NCI-H510A treated with DMSO at 0.1 percent for 48 hours (cell line): ENCODE measurements at places on chromosomes 1 and 21.

GRCh38 chr21:42191696-42192595 lies 27.0 kb upstream of the ABCG1 start:
- DNase-seq, result no peak

GRCh38 chr1:42529724-42530181 lies 66.7 kb downstream of the CCDC30 start:
- DNase-seq, result no peak

DNA sequence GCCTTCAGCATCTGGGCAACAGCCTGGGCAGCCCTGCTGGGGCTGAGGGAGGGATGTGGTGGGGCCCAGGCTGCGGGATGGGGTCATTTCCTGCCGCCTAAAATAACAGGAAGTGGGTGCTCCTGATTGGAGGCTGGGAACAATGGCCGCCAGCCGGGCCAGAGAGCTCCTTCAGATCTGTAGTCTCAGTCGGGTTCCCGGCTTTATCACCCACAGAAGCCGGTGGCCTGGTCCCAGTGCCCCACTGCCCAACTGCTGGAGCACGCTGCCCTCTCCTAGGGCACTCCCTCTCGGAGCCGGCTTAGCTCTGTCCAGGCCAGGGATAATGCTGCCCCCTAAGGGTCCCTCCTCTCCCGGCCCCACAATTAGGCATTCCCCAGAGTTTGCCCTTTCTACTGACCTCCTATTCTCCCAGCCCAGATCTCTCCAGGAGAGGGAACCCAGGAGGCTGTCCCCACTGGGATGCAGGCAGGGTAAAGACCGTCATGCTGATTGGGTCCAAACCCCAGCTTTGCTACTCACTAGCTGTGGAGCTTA lies 5.1 kb downstream of the MAP7D1 start:
- peak; percentile 41 for DNase-seq

GRCh38 chr1:28313702-28314546 lies 14.9 kb upstream of the MED18 start:
- no peak for DNase-seq

- DNase-seq, result no peak
Measured at GRCh38 chr1:60670302-60670701, 412.1 kb upstream of the NFIA start.

DNA sequence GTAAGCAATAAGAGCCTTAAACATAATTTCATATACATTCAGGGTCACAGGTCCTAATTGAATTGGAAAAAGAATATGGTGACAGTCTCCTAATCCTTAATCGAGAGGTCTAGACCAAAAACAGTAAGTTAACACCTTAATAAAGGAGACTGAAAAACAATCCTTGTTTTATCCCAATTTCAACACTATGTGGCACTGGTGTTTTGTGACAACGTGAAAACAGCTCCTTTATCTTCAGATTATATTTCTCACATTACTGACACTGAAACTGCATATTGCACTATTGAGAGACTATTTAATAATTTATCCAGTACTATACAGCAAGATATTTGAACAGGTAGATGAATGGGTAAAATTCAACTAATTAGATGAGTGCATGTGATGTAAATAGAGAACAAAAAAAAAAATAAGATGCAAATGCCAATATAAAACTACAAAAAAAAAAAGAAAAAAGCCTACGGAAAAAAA lies 34.1 kb downstream of the TP53BP2 start:
- DNase-seq, result peak; percentile 11

DNA sequence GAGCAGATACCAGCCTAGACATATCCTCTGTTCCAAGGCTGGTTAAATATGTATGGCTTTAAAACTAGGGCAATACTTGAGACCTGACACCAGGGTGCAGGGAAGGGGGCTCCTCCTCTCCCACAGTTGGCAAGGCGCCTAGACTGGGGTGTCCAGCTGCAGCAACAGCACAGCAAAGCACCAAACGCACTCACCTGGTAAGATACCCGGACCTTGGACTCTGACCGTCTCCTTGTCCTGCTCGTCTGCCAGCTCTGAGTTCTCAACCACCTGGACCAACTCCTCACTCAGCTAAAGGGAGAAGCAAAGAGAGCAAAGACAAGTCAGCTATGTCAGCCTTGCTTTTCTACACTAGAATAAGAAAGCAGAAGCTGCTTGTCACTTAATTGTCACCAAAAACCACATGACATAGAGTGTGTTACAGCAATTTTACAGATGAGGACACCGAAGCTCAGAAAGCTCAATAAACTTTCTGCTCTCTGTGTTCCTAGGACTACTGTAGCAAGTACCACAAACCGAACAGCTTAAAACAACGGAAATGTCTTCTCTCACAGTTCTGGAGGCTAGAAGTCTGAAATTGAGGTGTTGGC lies 4.4 kb downstream of the PACC1 start:
- DNase-seq, result no peak

GRCh38 chr1:207810173-207810572 lies 58.3 kb downstream of the CD46 start:
- no peak for DNase-seq

DNA sequence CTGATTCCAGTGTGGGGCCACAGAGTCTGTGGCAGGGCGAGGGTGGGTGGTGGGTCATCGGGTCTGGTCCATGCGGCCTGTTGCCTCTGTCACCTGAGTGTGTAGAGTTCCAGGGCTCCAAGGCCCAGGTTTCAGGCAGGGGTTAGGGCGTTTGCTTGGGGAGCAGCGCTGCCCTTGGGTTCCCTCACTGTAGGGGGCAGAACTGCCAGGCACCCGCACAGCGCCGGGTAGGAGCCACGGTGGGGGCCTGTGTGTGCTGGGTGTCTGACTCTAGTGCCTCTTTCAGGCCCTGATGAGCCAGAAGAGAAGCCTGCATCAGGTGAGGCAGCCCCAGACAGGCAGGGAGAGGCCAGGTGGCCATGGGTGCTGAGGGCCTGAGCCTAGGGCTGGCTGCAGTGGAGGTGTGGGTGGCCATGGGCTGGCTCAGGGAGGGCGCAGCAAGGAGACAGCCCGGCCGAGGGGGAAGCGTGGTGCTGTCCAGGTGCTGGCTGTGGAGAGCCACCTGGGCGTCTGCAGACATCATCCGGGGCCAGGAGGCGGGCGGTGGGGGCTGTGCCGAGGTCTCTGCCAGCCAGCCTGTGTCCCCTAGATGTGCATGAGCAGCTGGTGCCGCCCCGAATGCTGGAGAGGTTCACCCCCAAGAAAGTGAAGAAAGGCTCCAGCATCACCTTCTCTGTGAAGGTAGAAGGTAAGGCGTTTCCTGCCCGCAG lies 72.3 kb downstream of the TRIM11 start:
- DNase-seq, result no peak

- DNase-seq, result peak; percentile 99
Measured at GRCh38 chr1:37265786-37266667, 208.4 kb upstream of the ZC3H12A start.

GRCh38 chr21:14901482-14901958 lies 163.3 kb downstream of the NRIP1 start:
- DNase-seq, result no peak

GRCh38 chr1:94000510-94001282 lies 91.5 kb upstream of the GCLM start:
- DNase-seq, result no peak
